GF-D8 (cell line): ENCODE measurements at places on chromosomes 13 and 19.

- no peak for DNase-seq
These were observed 649 bp downstream of the UQCRFS1 start for GRCh38 chr19:29212356-29212647.

DNA sequence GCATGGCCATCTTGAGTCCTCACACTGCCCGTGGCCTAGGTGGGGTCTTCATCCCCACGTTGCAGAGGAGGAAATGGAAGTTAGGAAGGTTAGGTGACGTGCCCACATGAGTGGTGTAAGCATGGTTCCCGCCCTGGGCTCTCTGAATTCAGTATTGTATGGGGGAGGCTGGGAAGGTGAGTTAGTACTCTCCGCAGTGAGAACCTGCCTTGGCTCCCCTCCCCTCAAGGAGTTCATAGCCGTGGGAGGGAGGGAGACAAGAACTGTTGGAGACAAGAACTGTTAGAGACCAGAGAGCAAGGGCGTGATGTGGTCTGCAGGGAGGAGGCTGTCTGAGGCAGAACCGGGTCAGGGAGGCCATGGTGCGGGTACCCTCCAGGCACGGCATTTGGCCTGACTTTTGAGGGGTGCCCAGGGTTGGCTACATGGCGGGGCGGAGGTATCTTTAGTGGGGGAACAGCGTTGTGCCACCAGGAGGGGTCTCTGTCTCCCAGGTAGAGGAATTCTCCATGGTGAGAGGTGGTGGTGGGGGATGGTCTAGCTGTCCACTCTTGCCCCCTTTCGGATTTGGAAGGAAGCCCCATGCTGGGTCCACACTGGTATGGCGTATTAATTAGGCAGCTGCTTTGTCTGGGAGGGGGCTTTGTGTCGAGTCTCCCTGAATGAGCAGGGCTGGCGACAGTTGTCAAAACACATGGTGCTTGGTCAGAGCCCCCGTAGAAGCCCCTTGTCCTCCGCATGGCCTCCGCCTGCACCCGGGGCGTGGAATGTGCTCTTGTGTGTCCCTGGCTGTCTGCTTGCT lies 45.8 kb downstream of the CAPN12 start:
- no peak for DNase-seq

DNA sequence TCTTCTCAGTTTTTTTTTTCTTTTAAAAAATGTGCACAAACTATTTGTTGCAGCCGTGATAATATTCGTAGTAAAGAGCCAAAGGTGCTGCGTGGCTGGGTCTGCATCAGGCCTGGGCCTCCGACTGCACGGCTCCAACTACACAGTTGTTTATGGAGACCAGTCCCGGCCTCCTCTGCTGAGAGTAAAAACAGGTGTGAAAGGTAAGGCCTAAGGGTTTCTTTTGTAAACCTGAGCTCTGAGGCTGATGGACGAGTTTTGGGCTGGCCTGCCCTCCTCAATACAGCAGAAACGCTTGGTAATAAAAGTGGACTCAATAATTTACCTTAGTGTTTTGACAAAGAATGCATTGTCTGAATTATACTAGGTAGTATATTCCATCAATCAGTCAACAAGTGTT lies 3.9 kb downstream of the MBNL2 start:
- DNase-seq, result no peak

DNA sequence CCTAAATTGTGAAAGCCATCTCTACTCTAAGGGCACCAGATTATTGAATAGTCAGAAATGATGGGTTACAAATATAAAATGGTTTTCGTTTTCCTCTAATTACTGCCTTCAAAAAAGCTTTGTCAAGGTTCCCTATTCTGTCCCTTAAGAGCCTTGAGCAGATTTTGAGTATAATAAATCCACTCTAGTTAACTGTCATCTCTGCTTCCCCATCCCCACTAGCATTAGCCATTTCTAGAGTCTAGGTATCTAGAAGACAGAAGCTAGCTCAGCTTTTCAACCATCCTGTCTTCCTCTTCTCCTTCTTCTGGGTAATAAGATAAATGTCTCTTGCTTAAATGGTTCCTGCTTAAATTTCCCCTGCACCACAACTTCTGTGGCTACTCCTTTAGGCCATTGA lies 290.4 kb downstream of the DACH1 start:
- no peak for DNase-seq

GRCh38 chr19:16226184-16226591 lies 28.5 kb downstream of the AP1M1 start:
- no peak for DNase-seq

- no peak for DNase-seq
These were observed 1328.2 kb downstream of the OLFM4 start for GRCh38 chr13:54356849-54357248.

GRCh38 chr13:23876265-23876664 lies 12.9 kb downstream of the MIPEP start:
- DNase-seq, result no peak

DNA sequence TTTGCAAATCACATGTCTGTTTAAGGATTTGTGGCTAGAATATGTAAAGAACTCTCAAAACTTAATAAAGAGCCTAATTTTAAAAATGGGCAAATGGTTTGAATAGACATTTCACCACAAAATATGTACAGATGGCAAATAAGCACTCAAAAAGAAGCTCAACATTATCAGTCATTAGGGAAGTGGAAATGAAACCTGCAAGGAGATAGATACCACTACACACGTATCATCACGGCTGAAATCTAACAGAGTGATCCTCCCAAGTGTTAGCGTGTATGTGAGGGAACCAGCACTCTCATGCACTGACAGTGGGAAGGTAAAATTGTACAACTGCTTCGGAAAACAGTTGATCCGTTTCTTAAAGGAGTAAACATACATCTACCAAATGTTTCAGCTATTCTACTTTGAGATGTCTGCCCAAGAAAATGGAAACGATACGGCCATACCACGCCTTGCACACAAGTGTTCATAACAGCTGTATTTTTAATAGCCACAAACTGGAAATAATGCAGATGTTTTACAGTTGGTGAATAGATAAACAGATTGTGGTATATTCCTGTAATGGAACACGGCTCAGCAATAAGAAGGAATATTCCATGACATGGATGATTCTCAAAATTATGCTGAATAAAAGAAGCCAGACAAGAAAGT lies 14.5 kb downstream of the ARHGEF7 start:
- no peak for DNase-seq

DNA sequence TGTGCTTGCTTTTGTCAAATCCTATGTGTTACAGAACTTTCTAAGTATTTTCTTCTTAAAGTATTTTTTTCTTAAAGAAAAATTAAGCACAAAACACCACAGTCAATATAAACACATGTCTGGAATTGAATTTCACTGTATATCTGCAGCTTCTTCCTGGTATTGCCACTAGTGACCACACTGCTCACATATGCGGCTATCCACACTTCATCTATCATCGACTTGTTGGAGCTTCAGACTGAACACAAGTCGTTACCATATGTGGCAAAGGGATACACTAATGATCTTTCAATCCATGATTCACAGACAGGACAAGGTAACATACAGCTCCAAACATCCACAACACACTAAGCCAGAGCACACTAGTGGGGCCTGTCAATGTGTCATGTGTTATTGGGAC lies 498.4 kb upstream of the ARGLU1 start:
- no peak for DNase-seq

GRCh38 chr19:12984683-12985048 lies 10.6 kb upstream of the NFIX start:
- DNase-seq, result no peak

DNA sequence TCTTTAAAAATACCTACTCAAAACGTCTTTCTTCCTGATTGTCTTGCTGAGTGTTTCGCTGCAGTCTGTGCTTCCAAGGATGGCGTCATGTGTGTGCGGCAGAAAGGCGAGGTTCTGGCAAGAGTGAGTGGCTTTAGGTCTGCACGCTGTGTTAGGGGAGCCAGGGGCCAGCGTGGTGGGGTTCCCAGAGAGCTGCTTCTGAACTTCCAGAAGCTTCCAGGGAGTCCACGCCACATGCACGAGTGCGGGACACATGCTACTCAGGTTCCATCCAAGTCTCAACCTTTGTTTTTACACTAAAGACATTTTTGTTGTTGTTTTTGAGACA lies 67.9 kb downstream of the ATP11A start:
- no peak for DNase-seq

DNA sequence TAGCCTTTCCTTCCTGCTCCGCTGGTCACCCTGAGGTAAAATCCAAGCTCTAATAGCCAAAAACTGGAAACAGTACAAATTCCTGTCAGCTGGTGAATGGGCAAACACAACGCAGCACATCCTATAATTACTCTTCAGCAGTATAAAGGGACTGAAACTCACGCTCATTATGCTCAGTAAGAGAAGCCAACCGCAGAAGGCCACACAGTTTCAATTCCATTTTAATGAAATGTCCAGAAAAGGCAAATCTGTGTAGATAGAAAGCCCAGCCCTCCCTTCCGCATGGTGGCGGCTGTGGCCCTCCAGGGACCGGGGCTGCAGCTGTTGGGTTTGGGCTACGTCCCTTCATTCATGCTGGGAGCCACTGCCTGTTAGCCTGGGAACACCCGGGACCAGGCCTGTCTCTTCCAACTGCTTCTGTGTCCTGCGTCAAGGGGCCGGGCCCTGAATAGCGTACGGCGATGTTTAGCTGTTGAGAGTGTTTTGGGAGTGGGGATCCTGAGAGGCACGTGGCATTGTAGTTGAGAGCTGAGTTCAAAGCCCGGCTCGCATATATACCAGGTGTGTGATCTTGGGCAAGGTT lies 23.5 kb downstream of the NKPD1 start:
- DNase-seq, result no peak

DNA sequence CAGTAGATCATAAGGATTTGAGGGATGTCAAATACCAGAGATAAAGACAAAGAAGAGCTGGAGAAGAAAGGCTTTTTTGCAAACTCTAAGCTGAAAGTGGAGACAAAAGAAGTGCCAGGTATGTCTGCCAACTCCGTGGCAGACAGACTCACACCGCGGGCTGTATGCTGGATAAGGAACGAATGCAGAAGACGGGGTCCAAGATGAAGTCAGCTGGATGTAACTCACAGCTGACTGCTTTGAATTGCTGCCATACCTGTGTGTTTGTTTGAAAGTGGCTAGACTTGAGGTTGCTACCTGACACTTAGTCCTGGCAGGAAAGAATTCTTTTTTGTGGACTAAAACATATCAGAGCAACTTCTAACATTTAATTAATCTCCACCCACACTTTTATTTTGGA lies 398.8 kb downstream of the DLEU7 start:
- DNase-seq, result no peak

GRCh38 chr13:101875091-101875490 lies 422.6 kb downstream of the ITGBL1 start:
- DNase-seq, result no peak

- DNase-seq, result no peak
These were observed 36.7 kb downstream of the MBNL2 start for GRCh38 chr13:97258801-97259200.

- DNase-seq, result no peak
These were observed 6.5 kb downstream of the SOX1 start for GRCh38 chr13:112073245-112074138.

DNA sequence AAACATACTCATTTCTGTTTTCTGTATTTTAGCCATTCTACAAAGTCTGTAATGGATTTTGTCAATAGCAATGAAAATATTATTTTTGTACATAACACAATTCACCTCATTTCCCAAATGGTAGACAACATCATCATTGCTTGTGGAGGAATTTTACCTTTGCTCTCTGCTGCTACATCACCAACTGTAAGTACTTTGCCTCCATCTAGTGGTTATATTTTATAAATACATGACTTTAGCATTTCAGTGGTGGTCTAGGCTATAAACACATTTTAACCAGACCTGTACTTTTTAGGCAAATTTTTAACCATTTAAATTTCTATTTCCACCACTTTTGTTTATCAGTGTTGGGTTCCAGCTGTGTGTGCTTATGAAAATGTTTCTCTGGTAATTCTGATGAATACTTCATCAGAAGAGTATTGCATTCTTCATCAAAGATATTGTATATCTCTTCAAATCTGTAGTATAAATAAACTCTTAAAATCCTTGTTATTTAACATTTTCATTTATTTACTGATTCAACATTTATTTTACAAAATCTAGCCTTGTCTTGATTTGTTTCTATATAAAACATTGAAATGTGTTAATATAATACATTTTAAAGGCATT lies 222.4 kb downstream of the NBEA start:
- peak; percentile 9 for DNase-seq

DNA sequence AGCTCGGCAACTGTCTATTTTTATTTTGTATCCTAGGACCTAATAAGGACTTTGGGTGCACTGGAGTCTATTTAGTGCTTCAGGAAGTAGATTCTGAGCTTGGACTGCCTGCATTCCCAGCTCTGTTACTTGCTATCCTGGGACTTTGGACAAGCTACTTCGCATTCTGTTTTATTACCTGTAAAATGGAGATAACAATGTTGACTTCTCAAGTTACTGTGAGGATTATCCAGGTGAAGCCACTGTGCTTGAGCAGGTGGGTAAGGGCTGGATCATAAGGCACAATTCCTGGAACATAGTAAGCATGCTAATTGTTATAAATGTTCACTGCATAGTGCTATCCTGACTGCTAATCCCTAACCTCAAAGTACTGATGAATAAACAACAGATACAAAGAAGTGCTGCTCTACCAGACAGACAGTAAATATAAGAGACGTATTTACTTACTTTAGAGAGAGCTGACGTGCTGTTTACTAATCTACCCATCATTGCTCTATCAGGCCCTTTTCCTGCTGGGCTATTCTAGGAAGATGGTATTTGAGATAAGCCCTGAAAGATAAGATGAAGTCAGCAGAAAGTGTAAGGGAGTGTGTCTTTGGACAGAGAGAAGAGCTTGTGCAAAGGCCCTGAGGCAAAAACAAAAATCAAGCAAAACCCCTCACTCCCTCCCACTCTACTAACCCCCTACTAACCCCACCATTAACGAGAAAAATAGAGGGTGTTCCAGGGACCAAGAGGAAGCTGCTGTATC lies 50.8 kb upstream of the FLT1 start:
- no peak for DNase-seq

DNA sequence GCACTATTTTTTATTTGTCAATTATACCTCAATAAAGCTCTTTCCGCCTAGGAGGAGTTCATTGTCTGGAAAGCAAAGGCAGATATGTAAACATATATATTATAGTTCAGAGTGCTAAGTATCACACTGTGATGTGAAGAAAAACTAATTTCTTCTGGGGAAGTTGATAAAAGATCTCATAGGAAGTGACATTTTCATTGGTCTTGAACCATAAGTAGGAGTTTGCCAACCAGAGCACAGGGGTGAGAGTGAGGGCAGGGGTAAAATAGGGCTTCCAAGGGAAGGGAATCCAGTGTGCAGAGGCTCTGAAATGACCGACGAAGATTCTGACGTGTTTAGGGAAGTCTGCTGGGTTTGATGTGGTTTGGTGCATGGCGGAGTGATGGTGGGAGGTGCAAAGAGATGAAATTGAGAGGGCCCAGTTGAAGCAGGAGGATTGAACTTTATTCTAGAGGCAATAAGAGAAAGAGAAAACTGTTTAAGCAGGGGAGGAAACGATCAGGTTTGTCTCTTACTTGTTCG lies 780 bp upstream of the GTF2F2 start:
- peak; percentile 38 for DNase-seq

- DNase-seq, result no peak
These were observed 280.3 kb downstream of the DCT start for GRCh38 chr13:94199135-94199534.

DNA sequence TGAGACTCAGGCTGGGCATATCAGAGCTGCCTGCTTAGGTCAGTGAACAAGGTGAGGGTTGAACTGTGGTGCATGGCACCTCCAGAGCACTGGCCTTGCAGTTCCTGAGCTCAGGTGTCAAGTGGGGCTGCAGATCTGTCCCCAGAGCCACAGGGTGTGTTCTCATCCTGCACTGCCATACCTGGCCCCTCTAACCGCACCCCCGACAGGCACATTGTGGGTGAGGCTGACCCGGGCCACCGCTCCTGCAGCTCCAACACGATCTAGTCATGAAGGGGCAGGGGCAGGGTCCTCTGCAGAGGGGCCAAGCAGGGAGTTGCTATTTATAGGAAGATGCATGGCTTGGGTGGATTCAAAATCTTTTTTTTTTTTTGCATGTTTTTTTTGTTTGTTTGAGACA lies 16.7 kb upstream of the CRTC1 start:
- DNase-seq, result no peak
